NCI-H1092 (cell line): ENCODE measurements at places on chromosomes 3 and 15.
A peak's percentile ranks its signal among the peaks of the same experiment; 100 is the strongest.

GRCh38 chr3:78633626-78634025, 1134.2 kb downstream of the ROBO1 start:
- DNase-seq: no peak

DNA sequence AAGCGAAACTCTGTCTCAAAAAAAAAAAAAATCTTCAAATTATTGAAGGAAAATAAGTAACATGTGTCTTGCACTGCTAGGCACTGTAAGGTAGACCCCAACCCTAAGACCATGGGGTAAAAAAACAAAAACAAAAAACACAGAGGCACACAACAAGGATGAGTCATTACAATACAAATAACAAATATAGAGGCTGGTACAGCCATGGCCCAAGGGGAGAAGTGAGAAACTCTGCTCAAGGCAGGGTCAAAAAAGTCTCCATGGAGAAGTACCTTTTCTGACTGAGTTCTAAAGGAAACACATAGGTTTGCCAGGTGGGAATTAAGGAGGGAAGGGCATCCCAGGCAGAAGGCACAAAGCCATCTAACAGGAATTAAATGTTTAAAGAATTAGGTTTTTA, 54.5 kb downstream of the TOP2B start:
- no peak for DNase-seq

DNA sequence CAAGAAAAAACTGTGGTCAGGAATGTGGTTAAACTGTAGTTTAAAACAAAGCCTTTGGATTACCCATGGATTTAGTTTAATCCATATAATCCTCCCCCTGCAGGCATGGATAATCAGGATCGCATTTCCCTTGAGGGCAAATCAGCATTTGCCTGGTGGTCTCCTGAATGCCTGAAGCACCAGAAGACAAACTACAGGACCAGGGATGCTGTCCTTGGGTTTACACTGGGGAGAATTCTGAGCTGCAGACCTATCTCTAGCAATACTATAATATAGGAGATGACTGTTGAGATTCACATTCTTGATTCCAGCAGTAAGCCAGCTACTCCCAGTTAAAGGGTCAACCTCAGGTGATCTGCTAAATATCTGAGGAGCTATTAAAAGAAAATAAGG, 10.6 kb downstream of the PIK3CB start:
- DNase-seq: no peak

DNA sequence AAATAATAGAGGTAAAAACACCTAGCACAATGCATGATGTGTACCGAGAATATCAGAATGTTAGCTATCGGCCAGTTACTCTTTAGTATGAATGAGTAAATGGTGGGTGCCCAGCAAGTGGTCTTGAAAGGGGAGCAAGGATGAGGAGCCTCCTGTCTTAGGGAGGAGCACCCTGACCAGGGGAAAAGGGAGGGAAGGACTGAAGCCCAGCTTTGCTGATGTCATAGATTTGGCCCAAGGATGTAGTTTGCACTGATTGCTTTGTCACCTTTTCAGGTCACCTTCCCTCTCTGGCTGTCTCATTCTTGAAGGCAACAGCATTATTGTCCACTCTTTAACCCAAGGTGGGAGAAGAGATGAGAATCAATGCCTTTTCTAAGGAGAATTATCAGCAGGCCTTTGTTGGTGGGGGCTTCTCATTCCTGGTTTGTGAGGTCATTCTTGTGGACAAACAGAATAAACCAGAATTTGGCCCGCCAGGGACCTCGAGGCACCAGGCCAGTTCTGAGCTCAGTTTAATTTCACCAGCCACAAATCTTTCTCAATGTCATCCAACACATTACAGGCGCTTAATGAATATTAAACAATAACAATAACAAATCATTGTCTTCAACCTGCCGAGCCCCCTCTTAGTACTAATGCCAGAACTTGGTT, 231.3 kb downstream of the VPS13C start:
- no peak for DNase-seq

DNA sequence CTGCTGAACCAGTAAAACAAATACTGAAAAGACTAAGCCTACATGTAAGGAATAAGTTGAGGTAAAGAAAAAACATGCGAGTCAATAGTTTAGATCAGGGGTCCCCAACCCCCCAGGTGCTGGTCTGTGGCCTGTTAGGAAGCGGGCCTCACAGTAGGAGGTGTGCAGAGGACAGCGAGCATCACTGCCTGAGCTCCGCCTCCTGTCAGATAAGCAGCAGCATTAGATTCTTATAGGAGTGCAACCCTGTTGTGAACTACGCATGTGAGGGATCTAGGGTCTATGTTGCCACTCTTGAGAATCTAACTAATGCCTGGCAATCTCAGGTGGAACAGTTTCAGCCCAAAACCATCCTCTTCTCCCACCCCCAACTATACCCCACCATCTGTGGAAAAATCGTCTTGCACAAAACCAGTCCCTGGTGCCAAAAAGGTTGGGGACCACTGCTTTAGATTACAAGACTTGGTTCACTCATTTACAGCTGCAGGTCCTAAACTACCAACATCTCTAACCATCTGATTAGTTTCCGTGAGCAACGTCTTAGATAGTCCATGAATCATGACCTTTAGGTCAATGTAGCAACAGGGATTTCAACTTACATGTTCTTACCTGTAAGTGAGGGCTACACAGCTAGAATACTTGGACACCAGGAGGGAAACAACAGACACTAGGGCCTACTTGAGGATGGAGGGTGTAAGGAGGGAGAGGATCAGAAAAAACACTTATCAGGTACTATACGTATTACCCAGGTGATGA, 66.7 kb downstream of the TRANK1 start:
- no peak for DNase-seq

GRCh38 chr3:12868039-12869034, 27.0 kb upstream of the RPL32 start:
- peak; percentile 84 for DNase-seq

DNA sequence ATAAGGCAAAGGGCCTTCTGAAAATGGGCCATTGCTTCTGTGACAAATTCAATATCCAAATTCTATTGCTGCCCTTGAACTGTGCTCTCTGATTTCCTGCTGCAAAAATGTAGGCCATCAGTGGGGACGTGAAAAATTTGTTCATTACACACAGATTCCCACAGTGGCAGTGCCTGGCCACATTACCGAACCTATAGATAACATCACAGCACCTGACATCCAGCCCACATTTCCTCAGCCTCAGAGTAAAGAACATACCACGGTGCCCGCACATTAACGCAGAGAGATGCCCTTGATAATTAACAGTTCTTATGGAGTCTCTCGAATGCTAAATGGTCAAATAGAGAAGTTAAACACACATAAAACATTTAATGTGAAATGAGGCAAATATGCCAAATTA, 931.6 kb upstream of the CFAP20DC start:
- DNase-seq: no peak

GRCh38 chr3:106386050-106386449, 517.2 kb upstream of the CBLB start:
- DNase-seq: no peak

DNA sequence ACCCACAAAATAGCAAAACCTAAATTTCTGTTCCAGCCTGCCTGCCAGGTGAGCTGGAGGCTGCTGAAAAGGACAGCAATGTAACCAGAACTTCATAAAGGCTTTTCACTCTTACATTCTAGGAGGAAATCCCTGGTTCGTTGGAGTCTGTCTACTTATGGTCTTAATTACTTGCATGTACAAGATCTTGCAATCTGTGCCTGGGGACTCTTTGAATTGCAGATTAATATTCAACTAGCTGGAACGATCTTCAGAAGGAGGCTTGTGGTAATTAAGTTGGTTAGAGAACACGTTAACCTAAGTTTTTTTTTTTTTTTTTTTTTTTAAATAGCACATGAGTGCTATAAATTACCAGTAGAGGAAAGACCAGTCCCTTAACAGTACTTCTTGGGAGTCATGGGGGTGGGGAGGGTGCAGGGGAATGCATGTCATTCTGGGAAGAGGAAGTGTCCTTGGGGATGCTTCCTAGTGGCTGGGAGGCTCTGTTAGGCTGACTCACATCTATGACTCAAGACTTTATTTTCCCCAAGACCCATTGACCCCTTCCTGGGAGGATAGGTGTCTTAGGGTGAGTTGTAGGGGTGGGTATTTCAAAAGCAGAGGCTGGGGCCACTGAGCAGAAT, 139.8 kb downstream of the RAB11A start:
- DNase-seq: no peak

DNA sequence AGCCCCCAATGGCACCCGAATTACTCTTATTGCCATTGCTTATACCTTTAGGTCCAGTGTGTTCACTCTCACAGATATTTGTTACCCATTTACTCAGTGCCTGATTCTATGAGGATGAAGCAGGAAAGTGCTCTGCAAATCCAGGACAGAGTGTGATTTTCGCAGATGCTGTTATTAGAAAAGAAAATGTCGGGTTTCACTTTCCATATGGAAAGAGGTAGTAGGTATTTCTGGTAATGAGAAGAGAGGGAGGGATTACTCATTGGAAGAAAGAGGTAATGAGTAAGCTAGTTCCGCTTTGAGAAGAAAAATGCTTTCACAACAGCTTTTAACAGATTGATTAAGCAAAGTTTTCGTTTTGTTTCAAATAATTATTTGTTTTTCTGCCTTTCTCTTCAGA, 336.3 kb upstream of the CFAP20DC start:
- DNase-seq: no peak

DNA sequence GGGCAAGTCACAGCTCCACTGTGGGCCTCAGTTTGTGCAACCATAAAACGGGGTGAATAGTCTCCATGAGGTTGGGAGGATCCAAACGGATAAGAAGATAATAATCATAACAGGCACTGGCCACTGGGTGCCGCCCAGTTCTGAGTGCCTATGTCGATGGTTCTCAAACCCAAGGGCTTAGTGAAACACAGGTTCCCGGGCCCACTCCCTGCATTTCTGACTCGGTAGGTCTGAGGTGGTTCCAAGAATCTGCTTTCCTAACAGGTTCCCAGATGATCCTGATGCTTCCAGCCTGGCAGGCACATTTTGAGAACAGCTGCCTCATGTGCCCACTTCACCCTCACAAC, 21.2 kb downstream of the ALS2CL start:
- DNase-seq: no peak

GRCh38 chr3:34012102-34012461, 213.7 kb downstream of the PDCD6IP start:
- no peak for DNase-seq

GRCh38 chr3:54014067-54014466, 108.3 kb upstream of the CACNA2D3 start:
- no peak for DNase-seq

DNA sequence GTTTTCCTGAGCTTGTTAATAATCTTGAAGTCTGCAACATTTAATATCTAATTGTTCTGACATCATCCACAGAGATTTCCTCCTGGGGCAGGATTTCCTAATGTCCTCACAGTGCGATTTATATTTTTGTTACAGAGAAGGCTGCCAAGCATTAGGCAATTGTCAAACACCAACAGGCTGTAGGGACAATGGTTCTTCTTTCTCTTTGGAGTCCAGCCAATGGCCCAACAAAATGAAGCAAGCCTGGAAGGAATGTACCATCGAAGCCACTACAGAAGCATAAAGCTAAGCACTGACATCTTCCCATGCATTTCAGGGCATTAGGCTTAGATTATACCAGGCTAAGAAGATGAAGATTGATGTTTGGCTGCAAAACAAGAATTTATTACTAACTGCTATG, 173.0 kb upstream of the FRMD4B start:
- DNase-seq: no peak

DNA sequence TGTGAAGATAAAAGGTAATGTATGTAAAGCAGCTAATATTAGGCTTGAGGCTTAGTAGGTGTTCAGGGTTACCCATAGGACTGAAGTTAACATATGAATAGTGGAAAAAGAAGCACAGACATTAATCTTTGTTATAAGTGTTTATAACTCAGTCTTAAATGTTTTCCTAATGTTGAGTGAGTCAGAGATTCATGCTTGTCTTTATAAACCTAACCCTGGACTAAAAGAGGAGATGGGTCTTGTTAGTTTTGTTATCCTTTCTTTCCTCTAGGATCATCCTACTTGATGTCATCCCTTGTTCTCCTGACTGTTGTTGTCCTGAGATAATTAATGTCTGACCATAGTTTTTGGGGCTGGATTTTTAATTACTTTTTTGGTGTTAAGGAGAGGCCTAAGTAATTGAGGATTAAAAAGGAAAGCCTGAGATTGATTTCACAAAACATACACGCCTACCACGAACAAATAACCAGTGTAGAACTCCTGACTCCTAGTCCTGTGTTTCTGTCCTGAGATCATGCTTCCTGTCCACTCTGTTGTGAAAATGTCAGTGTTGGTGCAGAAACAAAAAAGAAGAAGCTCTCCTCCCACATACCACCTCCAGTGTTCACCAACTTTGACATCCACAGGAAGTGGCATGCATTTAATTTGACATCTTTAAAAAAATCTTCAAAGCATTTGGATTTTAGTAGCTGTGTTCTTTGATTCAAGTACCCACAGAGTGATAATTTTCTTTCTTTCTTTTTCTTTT, 8.4 kb downstream of the MITF start:
- DNase-seq: no peak

- no peak for DNase-seq
Observed at GRCh38 chr3:12751571-12751970, 7.5 kb downstream of the TMEM40 start.

- DNase-seq: no peak
Observed at GRCh38 chr15:58994906-58995453, 7.5 kb downstream of the RNF111 start.

- no peak for DNase-seq
Observed at GRCh38 chr3:114274929-114275328, 18.9 kb upstream of the TIGIT start.

DNA sequence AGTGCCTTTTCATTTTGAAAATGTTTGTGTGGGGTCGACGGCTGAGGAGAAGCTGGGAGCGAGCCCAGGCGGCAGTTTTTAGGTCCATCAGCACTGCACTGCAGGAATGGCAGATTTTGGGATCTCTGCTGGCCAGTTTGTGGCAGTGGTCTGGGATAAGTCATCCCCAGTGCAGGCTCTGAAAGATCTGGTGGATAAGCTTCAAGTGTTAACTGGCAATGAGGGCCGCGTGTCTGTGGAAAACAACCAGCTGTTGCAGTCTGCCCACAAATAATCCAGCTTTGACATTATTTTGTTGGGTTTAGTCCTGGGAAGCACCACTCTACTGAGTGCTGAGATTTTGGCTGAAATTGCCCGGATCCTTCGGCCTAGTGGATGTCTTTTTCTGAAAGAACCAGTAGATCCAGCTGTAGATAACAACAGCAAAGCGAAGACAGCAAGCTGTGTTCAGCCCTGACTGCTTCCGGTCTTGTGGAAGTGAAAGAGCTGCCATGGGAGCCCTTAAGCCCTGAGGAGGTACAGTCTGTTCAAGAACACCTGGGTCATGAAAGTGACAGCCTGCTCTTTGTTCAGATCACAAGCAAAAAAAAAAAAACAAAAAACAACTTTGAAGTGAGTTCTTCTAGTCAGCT, 13.1 kb upstream of the ANP32A start:
- DNase-seq: no peak

- DNase-seq: no peak
Observed at GRCh38 chr3:187112934-187113793, 26.1 kb downstream of the RPL39L start.
